Calu3 (cell line): ENCODE measurements at places on chromosomes 11 and 22. TPM values are rescaled to one million over a fixed set of nuclear protein-coding genes. Genes with fewer than 3 reads are reported as not detected.

Gene MMP13
- not detected in 2 replicates for total RNA-seq

Gene CNIH2
- 2.9 and 3.5 TPM in 2 replicates for total RNA-seq

Gene AQP11
- 1.2 and 1.4 TPM in 2 replicates for total RNA-seq

Gene FGF4
- not detected in 2 replicates for total RNA-seq

Gene CYTH4
- total RNA-seq = 0.38 and 0.59 TPM in 2 replicates

Gene ZNF70
- 6.5 and 6.6 TPM in 2 replicates for total RNA-seq

Gene GP1BB
- total RNA-seq = not detected in 2 replicates

Gene CEP57
- 58.7 and 59.4 TPM in 2 replicates for total RNA-seq

Gene F2
- not detected in 2 replicates for total RNA-seq

Gene SMTNL1
- total RNA-seq = not detected in 2 replicates

Gene FOLR3
- total RNA-seq = not detected in 2 replicates

Gene ZNRF3
- 23.7 and 24.5 TPM in 2 replicates for total RNA-seq

DNA sequence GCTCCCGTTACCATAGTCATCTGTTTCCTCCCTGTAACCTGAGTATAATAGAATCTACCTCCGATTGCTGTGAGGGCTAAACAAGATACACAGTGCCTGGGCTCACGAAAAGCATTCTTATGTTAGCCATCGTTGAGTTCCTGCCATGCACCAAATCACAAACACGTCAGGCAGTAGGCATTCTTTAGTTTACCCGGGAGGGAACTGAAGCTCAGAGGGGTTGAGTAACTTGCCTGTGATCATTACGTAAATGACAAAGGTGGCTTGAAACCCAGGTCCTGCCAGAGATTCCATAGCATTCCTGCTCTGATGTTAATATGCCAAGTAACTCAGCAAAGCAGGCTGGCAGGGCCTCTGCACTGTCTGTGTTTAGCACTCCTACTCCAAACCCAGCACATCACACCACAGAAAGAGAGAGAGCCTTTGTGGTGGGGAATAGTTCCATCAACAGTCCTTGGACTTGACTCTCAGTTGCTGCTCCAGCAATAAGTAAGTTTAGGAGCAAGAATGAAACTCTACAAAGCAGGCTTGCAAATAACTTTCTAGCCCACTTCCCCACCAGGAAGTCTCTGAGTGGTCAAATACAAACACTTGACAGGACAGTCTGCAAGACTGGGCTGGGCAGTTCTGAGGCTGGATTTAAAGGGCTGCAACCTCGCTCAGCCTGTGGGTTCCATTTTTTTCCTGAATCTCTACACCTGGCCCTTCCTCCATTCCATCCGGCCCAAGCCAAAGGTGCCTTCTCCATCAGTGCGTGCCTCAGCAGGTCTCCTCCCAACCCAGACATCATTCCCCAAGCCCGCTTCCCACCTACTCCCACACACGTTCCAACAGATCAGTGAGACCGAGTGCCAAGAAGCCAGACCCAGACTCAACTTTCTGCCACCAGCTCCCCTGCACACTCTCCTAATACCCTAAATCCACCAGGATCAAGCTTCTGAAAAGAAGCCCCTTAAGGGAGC, 1.1 kb downstream of the SCN2B start:
- no peak for DNase-seq

- peak; percentile 72 for DNase-seq
These were observed 1.5 kb upstream of the ALDH3B1 start for GRCh38 chr11:68008381-68009337.

- no peak for DNase-seq
These were observed 97.8 kb downstream of the TRMU start for GRCh38 chr22:46433318-46433717.

GRCh38 chr11:113896156-113896879, 8.3 kb upstream of the HTR3B start:
- peak; percentile 27 for DNase-seq

GRCh38 chr11:27933992-27934829, 173.7 kb downstream of the KIF18A start:
- DNase-seq = peak; percentile 4

DNA sequence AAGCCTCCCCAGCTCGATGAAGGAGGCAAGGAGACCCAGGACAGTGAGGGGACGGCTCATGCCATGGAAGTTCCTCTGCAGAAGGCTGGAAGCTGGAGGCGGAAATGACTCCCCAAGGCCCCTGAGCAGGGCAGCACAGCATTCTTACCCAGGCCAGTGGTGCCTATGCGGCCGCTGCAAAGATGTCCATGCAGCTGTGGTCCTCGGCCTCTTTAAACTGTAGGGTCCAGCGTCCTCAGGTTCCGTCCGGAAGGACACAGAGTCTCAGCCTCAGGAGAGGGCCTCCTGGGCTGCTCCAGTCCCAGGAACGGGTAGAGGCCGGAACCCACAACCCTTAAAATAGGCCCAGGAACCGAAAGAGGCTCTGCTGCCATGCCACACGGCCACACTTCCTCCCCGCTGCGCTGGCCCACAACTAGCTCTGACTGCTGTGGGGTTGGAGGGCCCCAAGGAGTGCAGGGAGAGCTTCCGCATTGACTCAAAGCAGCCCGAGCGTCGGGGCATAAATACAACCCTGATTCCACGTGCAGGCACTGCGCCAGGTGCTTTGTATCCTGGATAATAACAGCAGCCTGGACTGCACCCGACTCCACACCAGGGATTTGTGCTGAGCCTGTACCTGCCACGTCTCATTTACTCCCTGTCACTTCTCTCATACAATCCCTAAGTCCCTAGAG, 5.5 kb downstream of the KIAA0930 start:
- no peak for DNase-seq

DNA sequence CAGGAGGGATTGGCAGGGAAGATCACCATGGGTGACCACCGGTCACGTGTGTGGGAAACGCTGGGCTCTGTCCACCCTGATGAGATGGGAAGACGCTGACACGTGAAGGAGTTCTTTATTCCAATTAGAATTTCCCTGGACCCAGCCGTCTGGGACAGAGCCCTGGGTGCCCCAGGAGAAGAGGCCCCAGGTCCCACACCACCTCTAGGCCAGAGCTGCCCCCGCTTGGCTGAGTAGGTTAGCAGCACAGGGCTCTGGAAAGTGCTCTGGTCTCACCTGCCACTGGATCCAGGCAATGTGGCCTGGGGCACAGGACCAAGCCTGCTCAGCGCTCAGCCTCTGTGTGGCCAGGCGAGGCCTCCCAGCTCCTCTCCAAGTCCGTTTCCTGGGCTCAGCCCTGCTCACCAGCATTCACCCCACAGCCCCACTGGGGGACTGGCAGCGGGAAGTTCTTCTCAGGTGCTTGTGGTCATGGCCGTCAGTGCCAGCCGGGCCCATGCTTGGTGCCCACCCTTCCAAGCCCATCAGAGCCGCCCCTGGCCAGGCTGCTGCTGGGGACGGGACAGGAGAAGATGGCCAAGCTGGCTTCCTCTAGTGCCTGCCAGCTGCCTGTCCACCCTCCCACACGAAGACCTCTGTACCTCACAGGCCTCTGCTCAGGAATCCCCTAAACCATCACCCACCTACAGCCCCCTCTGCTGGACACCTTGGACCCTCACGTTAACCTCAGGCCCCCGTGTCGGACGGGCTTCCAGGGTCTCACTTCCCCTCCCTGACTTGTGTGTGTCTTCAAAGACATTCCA, 62.5 kb upstream of the FGF3 start:
- no peak for DNase-seq

GRCh38 chr11:46272816-46273427, 4.5 kb upstream of the CREB3L1 start:
- no peak for DNase-seq

DNA sequence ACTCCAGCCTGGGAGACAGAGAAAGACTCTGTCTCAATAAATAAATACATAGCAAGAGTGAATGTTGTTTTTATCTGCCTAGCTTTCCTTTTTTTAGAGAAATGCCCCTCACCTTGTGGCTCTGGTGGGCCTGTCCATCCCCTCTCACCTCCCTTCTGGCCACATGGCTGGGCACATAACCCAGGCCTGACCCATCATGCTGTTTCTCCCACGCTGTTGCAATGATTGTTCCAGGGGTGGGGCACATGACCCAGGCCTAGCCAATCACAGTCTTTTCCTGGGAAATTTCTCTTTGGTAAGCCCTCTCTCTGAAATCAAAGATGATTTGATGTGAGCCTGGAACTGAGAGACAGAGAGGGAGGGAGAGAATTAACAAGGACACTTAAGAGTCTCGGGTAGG, 5.5 kb upstream of the CYTH4 start:
- no peak for DNase-seq

- no peak for DNase-seq
These were observed 44.1 kb downstream of the AP2A2 start for GRCh38 chr11:969651-970205.

- DNase-seq = no peak
These were observed 20.1 kb upstream of the AIFM3 start for GRCh38 chr22:20946991-20947390.

DNA sequence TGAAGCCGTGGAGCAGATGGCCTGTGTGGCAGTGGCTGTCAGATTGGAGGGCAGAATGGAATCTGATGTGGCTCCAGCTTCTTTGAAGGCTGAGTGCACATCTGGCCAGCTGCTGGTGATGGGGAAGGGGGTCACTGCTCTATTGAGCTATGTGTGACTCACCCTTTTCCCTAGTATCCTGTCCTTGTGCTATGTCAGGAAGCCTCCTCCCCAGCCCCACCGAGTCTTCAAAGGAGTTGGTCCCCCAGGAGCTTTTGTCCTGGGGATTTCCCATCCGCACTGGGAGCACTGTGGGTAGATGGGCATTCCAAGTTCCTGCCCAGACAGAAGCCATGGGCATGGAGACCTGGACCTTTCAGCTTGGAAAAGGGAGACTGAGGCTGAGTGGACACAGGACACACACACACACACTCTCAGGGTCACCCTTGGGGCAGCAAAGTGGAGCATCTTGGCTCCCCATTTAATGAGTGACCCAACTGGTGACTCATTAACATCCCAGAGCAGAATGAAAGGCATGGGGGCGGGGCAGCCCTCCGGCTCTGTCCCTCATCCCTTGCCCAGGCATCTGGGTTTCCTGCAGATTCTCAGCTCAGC, 3.3 kb downstream of the SERPINH1 start:
- peak; percentile 68 for DNase-seq

GRCh38 chr11:60937144-60937527, 12.9 kb downstream of the TMEM132A start:
- no peak for DNase-seq

GRCh38 chr11:88345408-88345807, 7.9 kb upstream of the CTSC start:
- no peak for DNase-seq

GRCh38 chr11:101508370-101508769, 75.4 kb downstream of the TRPC6 start:
- DNase-seq = no peak

GRCh38 chr11:111715142-111715816, 50.9 kb downstream of the PPP2R1B start:
- DNase-seq = no peak

DNA sequence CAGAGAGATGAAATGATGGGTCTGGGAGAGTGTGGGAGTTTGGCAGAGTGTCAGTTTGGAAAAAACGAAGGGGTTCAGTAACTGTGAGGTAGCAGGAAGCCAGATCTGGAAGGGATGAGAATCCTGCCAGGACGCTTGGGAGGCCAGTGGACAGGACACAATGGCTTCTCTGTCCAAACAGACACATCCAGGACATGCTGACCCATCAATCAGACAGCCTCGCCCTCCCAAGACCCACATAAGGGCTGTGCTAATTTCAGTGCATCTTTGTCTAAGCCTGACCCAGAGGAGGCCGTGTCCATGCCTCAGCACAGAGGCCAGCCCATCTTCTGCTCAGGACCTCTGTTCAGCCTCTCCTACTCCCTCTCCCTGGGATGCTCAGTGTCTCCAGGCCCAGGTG, 576.5 kb upstream of the B3GAT1 start:
- no peak for DNase-seq
